CD4-positive, alpha-beta T cell treated with Interferon gamma for 1 hour (primary cell): ENCODE measurements at places on chromosomes 3 and 15.

GRCh38 chr3:175266478-175266877 is 407.3 kb downstream of the NAALADL2 start:
- no peak for DNase-seq

DNA sequence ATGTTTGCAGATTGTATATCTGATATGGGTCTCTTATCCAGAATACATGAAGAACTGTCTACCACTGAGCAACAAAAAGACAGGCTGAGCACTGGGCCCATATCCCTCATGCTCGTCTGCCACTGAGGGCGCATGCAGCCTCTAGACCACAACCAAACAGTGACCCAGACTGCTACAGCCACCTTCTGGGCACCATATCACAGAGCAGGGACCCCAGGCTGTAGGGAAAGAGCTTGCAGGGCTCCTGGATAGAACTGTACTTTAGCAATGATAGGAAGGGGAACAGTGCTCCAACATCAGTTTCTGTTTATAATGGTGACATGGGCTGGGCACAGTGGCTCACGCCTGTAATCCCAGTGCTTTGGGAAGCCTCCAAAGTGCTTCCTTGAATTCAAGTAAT is 40.2 kb upstream of the TMEM87A start:
- DNase-seq: no peak

- no peak for DNase-seq
Observed at GRCh38 chr3:45724911-45725310, 35.7 kb downstream of the SACM1L start.

- DNase-seq: no peak
Observed at GRCh38 chr3:164479978-164480377, 598.3 kb downstream of the SI start.

GRCh38 chr3:77189258-77189657 is 149.4 kb downstream of the ROBO2 start:
- DNase-seq: no peak

GRCh38 chr3:122233101-122233952 is 49.9 kb downstream of the CASR start:
- peak; percentile 69 for DNase-seq

DNA sequence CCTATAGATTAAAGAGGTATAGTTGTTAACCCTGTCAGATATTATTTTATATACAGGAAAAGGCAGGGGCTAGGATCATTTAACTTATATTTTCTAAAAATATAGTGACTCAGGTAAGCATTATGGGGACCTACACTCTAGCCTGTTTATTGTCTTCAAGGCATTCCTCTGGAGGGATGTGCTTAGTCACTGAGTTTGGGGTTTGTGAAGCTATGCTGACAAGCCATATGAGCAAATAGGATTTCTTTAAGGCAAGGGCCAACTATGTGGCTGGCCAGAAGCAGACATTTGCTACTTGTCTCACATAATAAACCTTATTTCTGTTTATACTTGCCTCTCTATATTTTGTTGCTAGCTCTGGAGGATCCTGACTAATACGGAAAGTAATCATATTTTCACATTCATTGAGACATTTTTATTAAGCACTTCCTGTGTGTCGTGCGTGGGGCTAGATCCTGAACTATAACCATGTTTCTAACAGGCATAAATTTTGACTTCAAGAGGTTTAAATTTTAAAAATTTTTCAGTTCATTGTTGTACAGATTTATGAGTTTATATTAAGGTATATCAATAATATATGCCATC is 153.4 kb downstream of the OTOL1 start:
- DNase-seq: no peak

DNA sequence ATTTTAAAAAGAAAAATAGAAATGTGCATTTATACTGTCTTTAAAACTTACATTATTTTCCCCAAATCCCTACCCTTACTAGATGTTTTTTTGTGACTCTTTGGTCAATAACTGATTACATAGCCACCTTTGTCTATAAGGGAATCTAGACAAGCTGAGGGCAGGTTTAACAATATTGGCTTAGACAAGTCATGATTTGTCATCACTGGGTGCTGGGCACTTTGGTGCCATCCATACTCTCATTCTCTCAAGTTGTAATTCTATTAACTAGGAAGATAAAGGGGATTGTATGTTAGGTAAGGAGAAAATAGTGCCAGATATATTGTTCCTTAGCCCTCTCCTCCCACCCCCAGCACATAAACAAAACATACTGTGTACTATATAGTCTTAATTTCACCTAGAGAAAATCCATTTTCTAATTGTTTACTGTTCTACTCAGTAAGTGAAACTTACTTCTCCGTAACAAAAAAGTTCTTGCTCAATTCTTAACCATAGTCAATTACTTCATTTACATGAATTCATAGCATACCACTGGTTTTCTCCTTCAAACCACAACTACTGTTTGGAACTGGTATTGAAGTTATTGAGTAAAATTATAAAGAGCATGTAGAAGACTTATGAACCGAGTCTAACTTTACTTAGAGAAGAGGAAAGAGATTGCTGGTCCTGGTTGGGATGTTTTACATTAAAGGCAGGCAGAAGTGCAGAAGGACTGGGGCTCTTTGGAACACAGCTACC is 877.1 kb downstream of the PDCD6IP start:
- DNase-seq: no peak

DNA sequence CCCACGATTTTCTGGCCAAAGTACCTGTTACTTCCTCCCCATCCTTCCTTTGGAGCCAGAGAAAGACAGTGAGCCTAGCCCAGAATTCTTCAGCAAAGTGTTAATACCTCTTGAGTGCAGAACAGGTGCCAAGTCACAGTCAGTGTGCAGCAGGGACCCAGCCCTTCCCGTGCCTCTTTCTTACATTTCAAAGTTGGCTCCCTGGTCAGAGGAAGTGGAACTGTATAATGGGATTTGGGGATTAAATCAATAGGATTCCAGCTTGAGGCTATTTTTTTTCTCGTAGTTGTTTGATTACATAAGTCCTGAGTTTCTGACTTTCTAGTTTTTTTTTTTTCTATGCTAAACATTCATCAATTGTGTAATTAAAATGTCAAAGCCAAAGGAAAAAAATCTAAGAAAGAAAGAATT is 52.6 kb upstream of the ABHD10 start:
- DNase-seq: no peak

- no peak for DNase-seq
Observed at GRCh38 chr15:83673385-83673784, 19.5 kb downstream of the ADAMTSL3 start.

DNA sequence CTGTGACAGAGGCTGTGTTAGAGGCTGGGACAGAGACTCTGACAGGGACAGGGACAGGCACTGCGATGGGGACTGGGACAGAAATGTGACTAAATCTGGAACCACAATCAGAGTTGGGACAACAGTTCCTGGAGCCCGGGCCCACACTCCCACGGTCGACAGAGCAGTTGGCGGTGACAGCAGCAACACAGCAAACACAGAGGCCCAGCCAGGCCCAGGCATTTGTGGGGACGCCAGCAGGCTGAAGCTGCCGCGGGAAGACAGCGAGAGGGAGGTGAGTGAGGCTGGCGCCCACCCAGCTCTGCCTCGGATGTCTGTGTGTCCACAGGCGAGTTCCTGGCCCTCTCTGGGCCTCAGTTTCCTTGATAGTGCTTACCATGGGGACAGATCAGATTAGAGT is 9.3 kb upstream of the HCN4 start:
- no peak for DNase-seq

- DNase-seq: no peak
Observed at GRCh38 chr3:125480656-125481374, 39.2 kb downstream of the SNX4 start.

- DNase-seq: no peak
Observed at GRCh38 chr15:39498629-39499028, 82.2 kb upstream of the THBS1 start.

GRCh38 chr3:89586256-89586655 is 478.8 kb downstream of the EPHA3 start:
- no peak for DNase-seq

- DNase-seq: peak; percentile 5
Observed at GRCh38 chr15:36579792-36580431, 486 bp downstream of the CDIN1 start.

DNA sequence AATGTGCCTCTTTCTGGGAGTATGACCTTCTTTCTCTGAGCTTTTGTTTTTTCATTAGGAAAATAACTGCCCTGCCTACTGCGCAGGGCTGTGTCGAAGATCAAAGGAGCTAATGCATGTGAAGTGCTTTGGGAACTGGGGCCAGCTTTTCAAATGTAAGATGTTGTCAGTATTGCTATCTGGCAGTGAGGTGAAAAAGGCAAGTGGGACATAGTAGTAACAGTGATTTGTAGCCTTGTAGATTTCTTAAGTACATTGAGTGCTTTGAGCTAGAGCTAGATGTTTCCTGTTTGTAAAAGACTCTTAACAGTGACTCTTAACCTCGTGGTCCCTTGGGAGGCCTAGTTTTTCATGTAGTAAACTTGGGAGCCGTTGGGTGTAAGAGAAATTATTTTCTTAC is 126.5 kb downstream of the ECT2 start:
- DNase-seq: no peak

GRCh38 chr15:77508541-77509243 is 88.0 kb downstream of the HMG20A start:
- DNase-seq: no peak

DNA sequence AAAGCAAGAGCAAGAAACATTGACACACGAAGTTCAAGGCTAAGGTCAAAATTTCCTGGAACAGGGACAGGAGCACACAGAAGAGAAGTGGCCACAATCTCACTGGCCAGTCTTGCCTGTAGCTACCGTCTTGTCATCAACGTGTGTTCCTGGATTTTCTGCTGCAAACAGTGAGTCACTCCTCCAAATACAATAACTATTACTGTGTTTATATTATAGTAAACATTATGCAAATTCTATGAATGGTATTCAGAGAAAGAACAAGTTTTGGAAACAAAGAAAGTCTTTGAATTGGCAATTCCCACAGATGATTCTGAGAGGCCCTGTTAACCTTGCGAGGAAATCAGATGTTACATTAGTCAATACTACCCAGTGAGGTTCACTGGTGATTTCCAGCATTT is 220.5 kb downstream of the FAM43A start:
- no peak for DNase-seq

DNA sequence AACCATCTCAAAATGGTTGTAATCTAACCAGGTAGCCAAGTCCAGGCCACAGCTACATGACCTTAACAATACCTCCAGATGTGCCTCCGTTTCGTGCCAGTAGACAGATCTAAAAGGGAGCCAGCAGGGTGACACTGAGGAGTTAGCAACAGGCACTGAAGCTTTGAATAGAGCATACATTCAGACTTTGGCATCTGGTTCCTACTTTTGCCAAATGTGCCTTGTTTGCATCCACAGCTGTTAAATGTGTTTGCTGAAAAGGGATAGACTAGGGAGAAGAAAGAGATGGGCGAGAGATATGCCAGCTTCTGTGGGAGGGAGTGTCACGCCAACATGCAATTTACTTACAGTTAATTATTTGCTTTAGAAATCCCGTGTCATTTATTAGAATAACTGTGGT is 1433.9 kb upstream of the CADM2 start:
- DNase-seq: no peak

- DNase-seq: no peak
Observed at GRCh38 chr3:171245796-171246765, 214.1 kb downstream of the TNIK start.

DNA sequence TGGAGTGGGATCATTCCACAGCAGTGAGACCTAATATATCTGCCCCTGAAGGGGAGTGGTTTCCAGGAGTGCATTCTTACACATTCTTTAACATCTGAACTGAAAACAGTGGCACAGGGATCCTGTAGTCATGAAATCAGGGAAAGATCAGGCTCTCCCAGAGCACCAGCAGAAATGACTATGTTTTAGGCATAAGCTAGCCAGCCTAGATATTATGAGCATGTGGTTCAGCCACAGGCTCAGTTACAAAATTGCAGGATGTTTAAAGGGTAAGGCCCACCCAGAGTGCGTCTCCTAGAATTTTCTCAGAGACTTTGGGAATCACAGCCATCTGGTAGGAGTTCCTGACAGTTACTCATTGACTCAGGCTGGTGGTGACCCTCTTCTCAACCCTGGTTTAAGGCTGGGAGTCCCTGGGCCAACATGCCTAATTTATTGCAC is 20.9 kb downstream of the FSTL1 start:
- DNase-seq: no peak

- no peak for DNase-seq
Observed at GRCh38 chr3:103056542-103056941, 621.7 kb downstream of the ZPLD1 start.

DNA sequence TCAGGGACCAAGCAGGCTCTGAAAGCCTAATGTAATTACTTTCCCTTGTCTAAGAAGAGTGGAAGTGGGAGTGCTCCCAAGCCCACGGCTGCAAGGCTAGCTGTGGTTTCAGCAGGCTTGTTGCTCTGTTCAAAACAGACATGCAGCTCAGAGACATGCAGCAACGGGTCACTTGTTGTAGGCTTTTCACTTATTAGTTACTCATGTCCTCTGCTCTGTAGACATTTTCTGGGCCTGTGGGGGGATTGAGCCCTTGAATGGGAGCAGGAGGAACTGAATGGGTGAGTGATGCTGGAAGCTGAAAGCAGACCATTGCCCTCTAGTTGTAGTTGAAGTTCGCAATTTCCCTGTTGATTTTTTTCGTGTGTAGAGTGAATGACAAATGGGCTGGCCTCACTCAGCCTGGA is 261.9 kb upstream of the NR2E3 start:
- DNase-seq: no peak

GRCh38 chr3:179292450-179292849 is 30.4 kb upstream of the ZNF639 start:
- no peak for DNase-seq

GRCh38 chr3:146218880-146219866 is 31.7 kb downstream of the PLSCR4 start:
- DNase-seq: no peak
